ENCODE measurements at places on chromosomes 6 and 20.

- no peak for DNase-seq
Measured at GRCh38 chr6:152360034-152360433, 277.1 kb downstream of the SYNE1 start.

GRCh38 chr6:33692760-33693158 lies 18.7 kb downstream of the UQCC2 start:
- DNase-seq: no peak

DNA sequence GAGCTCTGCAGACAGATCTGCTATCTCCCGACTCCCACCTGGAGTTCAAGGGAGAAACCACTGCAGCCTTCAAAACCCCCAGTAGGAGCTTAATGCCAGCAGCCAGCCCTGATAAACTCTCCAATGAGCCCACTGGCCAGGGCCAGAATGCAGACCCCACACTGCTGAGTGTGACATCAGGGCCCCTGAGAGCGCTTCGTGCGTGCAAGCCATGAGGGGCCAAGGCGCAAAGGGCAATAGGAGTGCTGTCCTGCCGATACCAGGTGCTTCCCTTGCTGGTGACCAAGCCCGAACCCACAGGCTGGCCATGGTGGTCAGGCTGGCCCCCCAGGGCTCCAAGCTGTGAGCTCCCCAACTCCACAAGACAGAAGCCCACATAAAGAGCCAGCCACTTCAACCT lies 33.2 kb upstream of the CST7 start:
- DNase-seq: no peak

DNA sequence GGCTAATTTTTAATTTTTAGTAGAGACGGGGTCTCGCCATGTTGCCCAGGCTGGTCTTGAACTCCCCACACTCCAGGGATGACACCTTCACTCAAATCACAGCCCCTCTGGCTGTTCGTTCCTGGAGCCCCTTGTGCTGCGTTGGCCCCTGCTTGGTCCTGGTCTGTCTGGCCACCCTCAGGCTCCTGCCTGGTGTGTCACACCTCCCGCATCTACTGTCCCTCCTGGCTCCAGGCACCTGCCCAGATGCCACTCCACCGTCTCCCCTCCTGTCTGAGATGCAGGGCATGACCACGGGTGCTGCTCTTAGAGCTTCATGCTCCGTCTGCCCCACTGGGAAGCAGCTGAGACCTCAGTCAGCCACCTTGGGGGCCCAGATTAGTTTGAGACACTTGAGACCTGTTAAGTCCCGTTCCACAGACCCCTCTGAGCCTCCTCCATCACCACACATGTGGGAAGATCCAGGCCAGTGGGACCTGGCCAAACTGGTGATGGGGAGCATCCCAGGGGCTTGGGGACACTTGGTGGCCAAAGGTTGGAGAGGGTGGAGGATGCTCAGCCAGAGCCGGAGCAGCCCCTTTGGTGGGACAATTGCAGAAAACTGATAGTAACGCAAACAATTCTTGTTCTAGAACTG lies 21.9 kb upstream of the NPBWR2 start:
- no peak for DNase-seq

DNA sequence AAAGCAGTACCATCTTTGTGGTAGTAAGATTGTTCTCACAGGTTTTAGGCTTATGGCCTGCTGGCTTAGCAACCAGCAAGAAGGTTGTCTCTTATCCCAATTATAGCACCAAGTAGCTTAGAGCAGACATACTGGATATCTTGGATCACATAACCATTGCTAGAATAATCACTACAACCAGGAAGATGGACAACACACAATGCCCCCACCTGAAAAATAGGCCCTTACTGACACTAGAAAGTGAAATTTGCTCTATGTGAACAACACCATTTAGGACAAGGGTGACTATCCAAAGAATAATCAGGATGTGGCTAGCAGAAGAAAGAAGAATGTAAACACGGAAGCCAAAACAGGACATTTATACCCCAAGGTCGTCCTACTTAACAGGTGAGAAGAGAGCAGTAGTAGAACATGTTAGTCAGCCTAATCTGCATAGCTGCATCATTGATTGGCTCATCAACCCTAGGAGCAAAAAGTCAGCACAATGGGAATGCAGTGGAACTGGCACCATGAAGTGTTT lies 172.7 kb upstream of the MARCKS start:
- no peak for DNase-seq

GRCh38 chr6:68279793-68280557 lies 355.1 kb upstream of the ADGRB3 start:
- DNase-seq: no peak

DNA sequence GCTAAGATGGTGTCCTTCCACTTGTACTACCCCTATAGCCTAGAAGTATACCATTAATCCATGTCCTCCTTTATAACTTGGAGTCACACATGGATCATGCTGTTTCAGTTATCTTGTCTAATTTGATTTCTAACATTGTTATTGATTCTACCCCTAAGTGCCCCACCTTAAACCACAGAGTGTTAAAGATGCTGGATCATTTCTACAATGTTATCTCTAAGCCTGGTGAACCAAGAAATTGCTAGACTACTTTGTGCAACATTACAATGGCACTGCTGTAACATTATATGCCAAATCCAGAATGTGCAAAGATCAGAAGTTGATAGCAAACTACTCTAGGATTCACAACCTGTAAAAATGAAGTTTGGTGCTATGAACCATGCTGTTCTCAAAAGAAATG lies 1.7 kb downstream of the CGA start:
- no peak for DNase-seq

DNA sequence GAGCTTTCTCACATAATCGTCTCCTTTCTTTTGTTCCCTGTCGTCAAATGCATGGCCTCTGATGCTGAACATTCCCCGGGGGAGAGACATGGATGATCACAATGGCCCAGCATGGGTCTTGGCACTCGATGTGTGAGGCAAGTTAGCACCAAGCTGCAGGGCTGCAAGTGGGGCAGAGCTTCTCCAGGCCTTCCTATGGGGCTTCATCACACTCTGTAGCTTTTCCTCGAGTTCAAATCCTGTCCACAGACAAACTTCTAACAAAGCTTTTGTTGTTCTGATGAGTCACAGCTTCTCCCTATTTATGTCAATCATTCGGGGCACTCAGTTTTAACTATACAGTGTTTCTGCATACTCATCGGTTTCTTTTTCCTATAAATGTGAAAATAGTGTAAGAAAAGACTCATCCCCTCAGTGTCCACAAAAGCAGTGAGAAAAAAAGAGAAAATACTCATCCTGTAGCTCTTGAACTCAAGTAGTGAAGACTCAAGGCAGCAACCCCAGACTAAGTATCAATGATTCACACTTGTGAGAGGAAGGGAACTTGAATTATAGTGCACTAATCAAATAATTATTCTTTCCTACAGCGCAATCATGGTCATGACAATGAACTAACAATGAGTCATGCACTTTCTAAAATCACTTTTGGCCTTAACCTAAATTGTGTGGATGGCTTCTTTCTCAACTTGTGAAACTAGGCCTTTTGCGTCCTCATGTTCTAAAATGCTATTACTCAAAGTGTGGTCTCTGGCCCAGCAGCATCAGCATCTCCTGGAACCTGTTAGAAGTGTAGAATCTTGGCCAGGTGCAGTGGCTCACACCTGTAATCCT lies 68.4 kb upstream of the NOX3 start:
- DNase-seq: no peak

GRCh38 chr20:10837901-10838300 lies 164.1 kb upstream of the JAG1 start:
- DNase-seq: no peak
